ENCODE measurements at places on chromosomes 16 and 17.

- no peak for DNase-seq
These were observed 8.4 kb downstream of the RSPRY1 start for GRCh38 chr16:57194512-57194911.

DNA sequence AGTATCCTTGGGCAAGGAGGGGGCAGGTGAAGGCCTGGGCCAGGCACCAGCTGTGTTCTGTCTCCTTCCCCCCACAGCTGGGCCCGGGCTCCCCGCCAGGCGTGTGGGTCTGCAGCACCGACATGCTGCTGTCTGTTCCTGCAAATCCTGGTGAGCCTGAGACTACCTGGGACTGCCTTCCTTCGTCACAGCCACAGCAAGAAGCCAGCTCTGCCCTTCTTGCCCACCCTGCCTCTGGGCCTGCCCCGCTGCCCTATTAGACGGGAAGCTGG, 12.3 kb downstream of the FCSK start:
- no peak for DNase-seq

GRCh38 chr17:81582341-81582740, 30.2 kb upstream of the FAAP100 start:
- no peak for DNase-seq

DNA sequence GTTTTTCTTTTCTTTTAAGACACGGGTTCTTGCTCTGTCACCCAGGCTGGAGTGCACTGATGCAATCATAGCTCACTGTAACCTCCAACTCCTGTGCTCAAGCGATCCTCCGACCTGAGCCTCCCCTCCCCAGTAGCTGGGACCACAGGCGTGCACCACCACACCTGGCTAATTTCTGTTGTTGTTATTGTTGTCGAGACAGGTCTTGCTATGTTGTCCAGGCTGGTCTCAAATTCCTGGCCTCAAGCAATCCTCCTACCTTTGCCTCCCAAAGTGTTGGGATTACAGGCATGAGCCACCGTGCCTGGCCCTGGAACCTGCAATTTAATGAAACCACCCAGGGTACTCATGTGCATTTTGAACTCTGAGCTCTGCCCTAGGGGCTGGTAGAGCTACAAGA, 24.1 kb downstream of the JUP start:
- no peak for DNase-seq

DNA sequence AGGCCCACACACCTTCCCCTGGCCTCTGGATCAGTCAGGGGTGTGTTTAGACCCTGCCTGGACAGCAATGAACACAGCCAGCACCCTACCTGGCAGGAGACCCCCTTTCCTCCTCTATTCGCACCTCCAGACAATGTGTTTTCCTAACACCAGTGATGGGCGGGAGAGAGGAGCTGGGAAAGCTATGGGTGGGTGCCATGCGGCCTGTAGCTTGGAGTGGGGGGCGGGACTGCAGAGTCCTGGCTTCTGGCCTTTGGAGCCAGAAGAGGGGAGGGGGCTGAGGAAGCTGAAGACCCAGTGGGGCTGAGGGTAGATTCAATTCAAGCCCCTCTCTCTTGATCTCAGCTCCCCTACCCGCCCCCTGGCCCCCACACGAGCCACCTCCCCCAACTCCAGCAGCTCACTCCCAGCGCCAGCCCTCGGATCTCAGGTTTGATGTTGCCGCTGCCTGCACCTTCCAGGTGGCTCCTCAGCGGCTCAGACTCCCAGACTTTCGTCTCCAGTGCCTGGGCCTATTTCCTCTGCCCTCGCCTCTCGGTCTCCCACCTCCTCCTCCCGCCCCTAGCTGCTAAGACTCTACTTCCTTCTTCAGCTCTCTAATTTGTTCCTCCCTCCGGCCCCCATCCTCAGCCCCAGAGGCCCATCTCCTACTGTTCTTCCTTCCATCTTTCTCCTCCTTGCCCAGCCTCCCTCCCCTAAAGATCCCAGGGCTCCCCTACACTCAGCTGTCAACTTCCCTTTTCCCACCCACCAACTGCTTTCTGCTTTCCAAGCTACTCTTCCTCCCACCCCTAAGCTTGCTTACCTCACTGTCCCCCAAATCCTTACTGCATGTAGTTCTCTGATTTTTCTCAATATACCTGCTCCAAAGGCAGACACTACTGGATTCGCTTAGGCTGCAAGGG, 6.8 kb upstream of the SP6 start:
- no peak for DNase-seq

GRCh38 chr17:10614536-10615155, 42.5 kb downstream of the MYH3 start:
- DNase-seq, result no peak

GRCh38 chr16:63613701-63614100, 1508.2 kb downstream of the CDH11 start:
- DNase-seq, result no peak

- DNase-seq, result peak; percentile 70
These were observed 20.9 kb downstream of the TNS4 start for GRCh38 chr17:40480501-40481003.

DNA sequence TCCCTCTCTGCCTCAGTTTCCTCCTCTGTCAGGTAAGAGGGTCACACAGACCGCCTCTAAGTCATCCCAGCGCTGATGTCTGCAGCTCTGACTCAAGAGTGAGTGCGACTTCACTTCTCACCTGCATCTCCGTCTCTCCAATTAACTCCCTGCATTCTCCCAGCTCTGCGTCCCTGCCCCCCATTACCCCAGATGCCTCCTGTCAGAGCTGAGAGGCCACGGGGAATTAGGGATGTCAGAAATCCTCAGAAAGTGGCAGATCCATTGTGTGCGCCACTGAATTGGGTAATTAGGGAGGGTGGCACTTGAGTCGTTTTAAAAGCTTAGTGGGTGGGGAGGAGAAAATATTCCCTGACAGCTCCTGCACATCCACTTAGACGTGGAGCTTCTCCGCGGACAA, 885.4 kb upstream of the EEF2KMT start:
- DNase-seq, result no peak

GRCh38 chr17:40316571-40317344, 7.8 kb downstream of the RARA start:
- DNase-seq, result no peak

DNA sequence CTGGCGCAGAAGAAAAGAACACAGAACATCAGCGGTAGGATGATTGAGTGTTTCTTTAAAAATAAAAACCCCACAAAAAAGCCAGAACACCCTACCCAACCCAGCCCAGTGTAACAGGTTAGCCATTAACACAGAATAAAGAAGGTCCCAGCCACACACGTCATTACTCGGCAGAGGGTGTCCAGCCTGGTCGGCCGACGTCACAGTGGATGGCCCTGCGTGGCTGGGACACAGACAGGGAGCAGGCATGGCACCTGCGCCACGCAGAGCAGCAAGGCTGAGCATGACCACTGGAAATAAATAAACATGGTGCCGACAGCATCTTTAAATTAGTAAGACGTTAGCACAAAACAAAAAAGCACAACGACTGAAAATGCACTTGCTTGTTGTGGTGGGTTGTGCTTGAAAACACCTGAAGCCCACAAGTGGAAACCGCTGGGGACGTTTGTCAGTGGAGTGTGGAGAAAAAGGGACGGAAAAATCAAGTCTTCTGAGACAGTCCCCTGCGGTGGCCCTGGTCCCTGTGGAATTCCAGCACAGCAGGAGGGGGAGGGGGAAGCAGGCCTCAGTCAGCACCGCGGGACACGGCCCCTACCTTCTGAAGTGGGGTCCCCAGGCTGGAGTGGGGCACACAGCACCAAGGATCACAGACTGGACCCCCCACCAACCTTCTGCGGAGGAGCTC, 39.2 kb downstream of the SLC7A5 start:
- no peak for DNase-seq

- DNase-seq, result no peak
These were observed 915.1 kb upstream of the EEF2KMT start for GRCh38 chr16:6012716-6013115.

DNA sequence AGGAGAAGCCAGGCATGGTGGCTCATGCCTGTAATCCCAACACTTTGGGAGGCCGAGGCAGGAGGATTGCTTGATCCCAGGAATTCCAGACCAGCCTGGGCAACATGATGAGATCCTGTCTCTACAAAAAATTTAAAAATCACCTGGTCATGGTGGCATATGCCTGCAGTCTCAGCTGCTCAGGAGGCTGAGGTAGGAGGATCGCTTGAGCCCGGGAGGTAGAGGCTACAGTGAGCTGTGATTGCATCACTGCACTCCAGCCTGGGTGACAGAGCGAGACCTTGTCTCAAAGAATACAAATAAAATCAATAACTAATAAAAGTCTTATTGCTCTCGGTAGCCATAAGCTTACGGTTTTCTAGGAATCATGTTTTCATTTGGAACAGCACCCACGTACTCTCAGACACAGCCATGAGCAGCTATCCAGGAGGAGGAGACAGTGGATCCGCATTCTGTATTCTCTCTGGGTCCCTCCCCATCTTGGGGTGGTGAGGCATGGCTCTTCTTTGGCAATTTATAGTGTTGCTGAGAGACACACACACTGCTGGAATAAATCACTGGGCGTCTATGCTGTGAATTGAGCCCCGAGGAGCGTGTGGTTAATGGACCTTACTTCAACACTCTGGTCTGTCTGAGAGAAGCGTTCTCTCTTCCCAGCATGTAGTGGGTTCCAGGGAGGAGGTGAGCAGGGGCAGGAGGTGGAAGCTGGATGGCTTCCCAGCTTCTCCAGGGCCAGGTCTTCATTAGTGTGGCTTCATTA, 8.5 kb upstream of the ADCY9 start:
- DNase-seq, result no peak

DNA sequence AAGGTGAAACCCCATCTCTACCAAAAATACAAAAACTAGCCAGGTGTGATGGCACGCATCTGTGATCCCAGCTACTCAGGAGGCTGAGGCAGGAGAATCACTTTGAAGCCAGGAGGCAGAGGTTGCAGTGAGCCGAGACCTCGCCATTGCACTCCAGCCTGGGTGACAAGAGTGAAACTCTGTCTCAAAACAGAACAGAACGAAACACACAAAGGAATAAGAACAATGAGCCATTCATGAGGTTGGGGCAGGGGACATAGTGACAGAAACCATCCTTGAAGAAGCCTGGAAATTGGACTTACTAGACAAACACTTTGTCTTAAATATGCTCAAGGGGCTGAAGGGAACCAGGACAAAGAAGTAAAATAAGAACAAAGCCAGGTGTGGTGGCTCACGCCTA, 39.4 kb downstream of the WDR45B start:
- DNase-seq, result no peak

- DNase-seq, result no peak
These were observed 1.5 kb upstream of the SOX9 start for GRCh38 chr17:72119077-72119872.

- no peak for DNase-seq
These were observed 28.3 kb downstream of the ALDH3A2 start for GRCh38 chr17:19676896-19677295.

- DNase-seq, result no peak
These were observed 124.3 kb upstream of the MED13 start for GRCh38 chr17:62189377-62189776.

DNA sequence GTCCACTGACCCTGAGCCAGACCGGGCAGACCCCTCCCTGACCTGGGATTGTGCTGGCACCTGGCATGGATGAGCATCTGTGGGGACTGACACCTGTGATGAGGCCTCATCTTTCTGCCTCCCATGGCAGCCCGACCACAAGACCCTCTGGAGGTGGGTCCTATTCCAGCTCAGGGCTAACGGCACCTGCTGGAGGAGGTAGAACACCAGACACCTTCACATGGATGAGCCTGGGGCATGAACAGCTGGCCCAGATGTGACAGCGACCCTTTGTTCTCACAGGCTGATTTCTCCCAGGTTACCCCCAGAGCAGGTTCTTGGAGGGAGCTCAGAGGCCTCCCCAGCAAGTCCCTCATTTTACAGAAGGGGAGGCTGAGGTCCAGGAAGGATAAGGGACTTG, 46.4 kb upstream of the PIK3R6 start:
- no peak for DNase-seq

GRCh38 chr16:50530277-50531236, 17.6 kb upstream of the NKD1 start:
- no peak for DNase-seq

GRCh38 chr17:78962345-78962983, 17.3 kb downstream of the LGALS3BP start:
- DNase-seq, result no peak

DNA sequence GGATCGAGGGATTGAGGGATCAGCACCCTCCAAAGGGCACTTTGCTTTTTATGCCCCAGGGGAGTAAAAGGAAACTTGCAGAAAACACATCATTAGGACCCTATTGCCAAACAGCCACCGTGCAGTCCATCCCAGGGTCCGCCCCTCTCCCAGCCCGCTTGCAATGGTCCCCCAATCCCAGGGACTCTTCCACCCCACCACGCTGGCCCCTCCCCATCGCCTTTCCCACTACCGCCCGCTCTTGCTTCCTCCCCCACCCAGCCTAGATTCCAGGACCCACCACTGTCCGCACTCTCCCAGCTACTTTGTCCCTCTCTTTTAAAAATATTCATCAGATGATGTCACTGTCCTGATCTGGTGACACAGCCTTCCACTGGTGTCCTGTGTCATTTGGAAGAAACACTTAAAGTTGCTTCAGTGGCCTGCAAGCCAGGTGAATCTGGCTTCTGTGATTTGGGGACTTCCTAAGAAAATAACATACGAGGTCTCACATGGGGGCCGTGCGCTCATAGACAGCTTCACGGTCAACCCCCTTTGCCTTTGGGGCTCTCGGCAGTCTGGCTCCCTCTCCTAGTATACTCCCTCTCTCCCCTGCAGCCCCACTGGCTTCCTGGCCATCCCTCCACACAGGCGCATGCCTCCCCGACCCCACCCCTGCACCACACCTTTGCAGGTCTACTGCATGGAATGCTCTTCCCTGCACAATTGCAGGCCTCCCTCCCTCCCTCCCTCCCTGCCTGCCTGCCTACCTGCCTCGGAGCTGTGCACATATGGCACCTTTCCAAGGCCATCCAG, 127.9 kb downstream of the RBFOX3 start:
- no peak for DNase-seq

- DNase-seq, result no peak
These were observed 8.2 kb downstream of the PLCD3 start for GRCh38 chr17:45123930-45124796.

DNA sequence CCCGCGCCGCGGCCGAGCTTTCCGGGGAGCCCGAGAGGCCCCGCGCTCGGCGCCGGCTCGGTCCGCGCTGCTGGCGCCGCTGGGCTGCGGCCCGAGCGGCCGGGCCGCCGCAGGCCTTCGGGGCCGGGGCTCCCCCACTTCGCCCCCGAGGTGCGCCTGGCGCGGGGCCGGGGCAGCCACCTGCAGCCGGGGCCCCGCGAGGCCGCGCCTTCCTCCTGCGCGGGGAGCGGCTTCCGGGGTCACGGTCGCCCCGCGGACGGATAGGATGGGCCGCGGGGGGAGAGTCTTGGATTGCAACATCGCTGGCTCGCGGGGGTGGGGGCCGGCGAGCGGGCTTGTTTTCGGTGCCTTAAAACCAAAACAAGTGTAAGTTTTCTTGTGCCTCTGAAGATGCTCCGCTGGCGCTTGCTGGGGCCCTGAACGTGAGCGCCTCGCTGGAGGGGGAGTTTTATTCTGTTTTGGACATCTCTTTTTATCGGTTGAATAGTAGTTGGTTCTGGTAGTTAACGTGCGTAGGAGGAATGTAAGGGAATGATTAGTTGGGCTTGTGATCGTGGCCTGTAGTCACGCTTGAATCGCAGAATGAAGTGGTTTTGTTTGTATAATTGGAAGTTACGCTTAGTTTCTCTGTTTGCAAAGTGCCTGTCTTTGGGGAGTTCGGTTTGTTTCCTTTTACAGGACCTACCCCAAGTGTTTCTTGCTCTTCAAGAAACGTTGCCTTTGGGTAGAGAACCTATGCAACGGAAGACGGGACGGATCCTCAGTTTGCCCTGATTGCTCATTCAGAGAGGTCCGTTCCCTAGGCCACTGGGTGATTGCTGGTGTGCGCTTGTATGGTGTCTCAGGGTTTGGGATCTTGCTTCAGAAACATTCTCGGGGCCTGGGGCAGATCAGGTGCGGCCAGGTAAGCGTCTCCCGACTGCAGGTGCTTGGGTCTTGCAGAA, 724 bp downstream of the UBE2I start:
- DNase-seq, result peak; percentile 56

GRCh38 chr16:84155771-84156170, 10.7 kb downstream of the DNAAF1 start:
- DNase-seq, result no peak

Data from stimulated activated CD4-positive, alpha-beta T cell treated with anti-CD3 and anti-CD28 coated beads, TNF-alpha, amount 100 ng/mL, for 24 hours (primary cell).